ENCODE measurements at places on chromosomes 1 and 21.

- no peak for DNase-seq
Measured at GRCh38 chr1:15075817-15076216, 77.7 kb upstream of the TMEM51 start.

- DNase-seq = no peak
Measured at GRCh38 chr1:158286487-158286886, 3.2 kb upstream of the CD1C start.

- no peak for DNase-seq
Measured at GRCh38 chr1:105270966-105271365, 1521.3 kb downstream of the AMY1C start.

DNA sequence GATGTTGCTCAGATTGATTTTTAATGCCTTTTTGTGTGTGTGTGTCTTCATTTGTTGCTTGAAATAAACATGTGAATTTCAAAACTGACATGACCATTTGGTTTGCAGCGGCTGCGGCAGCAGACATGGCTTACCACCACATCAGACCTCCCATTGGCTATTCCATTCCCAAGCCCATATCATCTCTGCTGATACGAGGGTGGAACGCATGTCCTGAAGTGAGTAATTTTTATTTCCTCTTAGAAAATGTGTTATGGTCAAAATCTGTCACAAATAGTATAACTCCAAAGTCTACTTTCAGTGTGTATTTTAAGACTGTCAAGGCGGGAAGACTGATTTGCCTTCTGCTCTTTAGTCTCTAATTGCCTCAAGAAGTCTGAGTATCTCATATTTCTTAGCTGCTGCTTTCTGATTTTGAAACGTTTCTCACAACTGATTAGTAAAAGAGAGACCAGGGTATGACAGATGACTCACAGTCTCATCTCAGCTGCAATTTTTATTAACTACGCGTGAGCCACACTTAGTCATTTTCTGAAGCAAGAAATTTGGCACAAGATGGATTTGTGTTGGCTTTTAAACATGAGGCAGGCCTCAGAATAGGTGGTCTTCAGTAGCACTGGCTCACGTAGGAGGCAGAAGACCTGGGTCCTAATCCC, 49.0 kb downstream of the LRRC53 start:
- DNase-seq = no peak

DNA sequence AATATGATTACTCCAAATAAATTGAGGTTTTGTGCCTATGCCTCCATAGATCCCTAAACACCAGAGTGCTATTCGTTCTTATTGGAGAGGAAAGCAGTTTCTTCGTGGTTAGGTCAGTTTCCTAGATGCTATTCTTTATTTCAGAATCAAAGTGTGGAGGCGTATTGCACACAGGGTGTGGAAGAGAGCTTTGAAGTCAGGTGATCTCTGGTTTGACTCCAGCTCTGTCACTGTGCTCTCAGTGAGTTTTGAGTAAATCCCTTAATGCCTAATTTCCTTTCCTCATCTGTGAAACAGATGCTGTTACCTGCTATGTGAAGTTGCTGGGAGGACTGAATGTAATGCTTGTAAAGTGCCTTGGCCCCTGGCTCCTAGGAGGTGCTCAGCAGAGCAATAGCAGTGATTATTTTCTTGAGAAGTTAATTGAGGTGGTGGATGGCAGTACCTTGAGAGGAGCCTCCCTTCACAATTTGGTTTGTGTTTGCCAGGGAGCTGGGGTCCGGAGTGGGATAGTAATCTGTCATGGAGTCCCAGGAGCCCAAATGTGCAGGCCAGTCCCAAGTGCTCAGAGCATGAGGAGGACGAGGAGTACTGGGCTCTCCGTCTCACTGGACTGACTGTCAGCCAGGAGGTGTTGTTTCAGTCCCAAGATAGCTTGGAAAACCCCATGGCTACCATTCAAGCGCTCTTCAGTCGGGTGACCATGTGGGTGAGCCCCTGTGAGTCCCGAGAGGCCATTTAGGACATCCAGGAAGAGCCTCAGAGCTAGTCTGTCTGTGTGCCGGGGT, 14.9 kb downstream of the NTPCR start:
- no peak for DNase-seq

DNA sequence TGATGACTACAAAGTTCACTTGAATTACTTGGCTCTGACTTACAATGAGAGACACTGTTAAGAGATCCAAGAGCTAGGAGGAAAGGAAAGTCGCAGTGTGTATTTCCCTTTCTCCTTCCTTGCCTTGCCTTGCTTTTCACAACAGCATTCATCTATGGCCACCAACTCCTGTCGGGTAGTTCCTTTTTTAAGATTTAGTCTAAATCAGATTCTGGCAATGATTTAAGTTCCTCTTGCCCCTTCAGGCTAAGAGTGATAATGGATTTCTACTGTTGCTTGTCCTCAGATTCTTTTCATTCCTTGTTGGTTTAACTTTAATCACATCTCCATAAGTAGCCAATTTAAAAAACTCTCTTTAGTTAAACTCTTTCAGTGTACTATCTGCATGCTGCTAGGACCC, 91.9 kb downstream of the GTF2B start:
- no peak for DNase-seq

DNA sequence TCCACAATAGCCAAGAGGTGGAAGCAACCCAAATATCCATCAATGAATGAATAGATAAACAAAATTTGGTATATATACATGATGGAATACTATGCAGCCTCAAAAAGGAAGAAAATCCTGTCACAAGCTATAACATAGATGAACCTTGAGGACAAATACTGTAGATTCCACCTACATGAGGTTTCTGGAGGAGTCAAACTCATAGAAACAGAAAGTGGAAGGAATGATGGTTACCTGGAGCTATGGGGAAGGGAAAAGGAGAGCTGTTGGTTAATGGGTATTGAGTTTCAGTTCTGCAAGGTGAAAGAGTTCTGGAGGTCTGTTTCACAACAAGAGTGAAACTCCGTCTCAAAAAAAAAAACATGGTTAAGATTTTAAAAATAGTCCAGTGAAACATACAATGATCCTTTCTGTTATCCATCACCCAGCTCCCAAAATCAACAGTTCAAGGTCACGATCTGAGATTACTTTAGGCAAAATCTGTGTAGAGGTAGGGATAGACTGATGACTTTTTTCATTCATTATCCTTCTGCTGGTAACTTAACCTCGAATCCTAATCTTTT, 80.8 kb upstream of the HNRNPU start:
- DNase-seq = no peak

DNA sequence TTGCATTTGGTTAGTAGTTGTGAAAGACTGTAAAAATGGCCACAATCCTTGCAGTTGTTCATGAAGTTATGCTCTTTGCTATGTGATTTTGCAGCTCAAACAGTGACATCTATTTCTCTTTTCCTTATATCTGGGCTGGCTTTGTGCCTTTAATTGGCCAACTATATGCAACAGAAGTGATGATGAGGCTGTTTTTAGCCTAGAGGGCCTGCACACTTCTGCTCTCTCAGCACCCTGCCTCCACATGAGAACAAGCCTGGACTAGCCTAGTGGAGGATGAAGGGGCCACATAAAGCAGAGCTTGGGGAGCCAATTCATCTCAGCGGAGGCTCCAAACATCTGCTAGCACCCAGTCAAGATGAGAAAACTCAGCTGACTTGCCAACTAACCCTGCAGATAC, 339.8 kb downstream of the OMA1 start:
- DNase-seq = no peak

DNA sequence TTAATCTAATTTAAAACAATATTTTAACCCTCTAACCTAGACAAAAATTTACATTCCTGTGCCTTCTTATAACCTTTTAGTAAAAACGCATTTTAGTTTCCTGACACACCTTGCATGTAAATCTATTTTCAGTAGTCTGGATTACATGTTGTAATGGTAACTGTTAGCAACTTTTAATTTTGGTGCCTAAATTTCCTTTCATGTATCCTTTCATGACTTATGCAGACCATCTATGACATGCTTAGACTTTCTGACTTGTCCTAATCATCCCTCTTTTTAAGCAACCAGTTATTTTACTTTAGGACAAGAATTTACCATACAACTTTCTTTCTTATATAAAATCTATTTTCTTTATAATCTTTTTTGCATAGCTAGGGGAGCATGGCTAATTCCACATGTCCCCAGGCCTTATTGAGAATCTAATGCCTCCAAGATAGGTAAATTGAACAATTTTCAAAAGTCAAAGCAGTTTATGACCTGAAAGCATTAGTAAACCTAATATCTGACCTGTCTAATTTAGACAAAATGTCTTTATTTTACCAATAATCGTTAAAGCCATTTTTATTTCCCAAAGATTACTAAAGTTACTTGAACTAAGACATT, 57.5 kb upstream of the IL12RB2 start:
- no peak for DNase-seq

- no peak for DNase-seq
Measured at GRCh38 chr21:44521301-44521927, 18.6 kb downstream of the KRTAP10-1 start.

DNA sequence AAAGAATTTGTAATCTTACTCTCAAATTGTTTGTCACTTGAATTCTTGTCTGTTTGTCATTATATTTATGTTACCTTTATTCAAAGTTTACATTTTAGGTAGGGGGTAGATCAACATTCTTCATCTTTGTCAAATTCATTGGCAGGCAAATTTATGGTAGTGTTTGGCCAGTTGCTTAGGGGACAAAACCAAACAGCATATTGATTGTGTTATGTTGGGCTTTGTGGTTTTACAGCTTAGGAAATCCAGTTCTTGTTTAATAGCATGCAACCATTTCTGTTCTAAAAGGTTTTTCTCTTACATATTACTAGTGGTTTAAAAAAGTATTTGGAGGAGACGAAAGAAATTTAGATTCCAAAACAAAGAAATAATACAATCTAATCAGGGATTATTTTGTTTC, 91.4 kb downstream of the HMCN1 start:
- no peak for DNase-seq

DNA sequence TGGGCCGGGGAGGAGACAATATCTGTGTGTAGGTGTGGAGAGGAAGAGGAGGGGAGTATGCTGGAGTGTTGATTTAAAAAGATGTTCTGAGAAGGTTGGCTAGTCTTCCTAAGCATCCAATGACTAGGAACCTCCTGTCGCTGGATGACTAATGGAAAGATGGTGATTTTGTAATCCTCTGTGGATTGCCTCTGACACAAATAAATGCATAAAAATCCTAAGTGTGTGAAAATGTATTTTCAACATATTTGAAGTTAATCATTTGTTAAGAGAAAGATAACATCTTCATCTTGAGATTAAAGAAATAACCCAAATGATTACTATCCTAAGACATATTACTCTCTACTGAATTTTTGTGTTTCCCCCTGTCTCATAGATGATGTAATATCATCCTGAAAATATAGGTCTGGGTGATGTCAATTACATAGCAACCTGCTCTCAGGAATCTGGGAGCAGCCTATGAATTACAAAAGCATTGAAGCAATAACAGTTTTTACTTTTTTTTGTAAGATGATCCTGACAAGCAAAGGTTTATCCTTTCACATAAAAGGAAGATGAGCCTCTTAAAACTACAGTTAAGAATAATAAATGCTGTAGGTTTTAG, 220.5 kb upstream of the MAP1LC3C start:
- DNase-seq = no peak

DNA sequence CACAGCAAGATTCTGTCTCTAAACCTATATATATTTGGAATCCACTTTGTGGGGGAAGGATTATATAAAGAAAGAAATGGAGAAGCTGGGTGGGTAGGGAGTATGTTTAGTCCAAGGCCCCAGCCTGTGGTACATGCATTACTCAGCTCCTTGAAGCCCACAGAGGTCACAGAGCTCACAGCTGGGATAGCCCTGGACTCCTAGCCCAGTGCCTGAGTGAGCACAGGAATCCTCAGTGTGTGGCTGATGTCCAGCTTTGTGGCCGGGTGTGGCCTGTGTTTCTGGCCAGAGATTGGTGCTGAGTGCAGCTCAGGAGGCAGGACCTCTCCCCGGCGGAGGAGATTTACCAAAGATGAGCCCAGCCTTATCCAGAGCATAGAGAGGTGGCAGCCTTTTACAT, 7.6 kb downstream of the CAPN9 start:
- no peak for DNase-seq

DNA sequence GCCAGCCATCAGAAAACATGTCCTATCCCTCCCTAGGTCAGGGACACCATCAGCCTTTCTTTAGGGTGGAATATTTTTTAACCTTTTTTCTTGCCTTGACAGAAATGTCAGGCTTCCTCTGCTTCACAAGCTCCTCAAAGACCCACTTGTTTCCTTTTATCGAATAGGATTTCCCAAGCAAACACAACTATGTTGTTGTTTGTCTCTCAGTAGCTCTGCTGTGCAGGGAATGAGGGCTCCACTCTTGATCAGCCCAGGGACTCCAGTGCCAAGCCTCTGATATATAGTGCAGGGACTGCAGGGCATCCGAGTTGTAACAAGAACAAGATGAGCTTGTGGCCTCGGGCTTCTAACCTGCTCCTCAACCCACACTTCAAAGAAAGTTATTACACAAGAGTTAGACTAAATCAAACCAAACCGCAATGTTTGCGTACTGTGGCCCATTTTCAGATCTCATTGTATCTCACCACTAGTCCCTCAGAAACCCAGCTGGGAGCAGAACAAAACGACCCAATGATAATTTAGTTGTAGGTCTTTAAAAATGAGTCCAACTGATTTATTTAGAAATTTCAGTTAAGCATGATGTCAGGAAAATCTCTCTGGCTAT, 108.1 kb downstream of the ATG4C start:
- DNase-seq = no peak

DNA sequence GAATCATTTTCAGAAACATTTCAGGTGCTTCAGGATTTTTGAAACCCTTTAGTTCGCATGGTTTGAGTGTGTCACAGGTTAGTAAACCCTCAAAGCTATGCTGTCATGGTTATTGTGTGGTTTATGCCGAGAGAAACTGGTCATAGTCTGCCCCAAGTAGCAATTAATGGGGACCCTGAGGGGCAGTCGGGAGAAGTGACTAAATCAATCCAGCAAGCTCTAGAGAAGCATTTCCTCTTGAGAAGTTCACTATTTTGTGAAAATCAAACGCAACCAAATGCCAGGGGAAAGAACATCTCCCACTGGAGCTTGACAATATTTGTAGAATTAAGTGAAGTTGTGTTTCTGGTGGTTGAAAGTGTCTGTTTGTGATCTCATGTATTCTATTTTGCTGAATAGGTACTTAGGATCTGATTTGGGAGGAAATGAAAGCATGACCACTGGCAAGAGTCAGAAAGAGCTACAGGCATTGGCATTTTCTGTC, 63.0 kb upstream of the BACH1 start:
- no peak for DNase-seq

DNA sequence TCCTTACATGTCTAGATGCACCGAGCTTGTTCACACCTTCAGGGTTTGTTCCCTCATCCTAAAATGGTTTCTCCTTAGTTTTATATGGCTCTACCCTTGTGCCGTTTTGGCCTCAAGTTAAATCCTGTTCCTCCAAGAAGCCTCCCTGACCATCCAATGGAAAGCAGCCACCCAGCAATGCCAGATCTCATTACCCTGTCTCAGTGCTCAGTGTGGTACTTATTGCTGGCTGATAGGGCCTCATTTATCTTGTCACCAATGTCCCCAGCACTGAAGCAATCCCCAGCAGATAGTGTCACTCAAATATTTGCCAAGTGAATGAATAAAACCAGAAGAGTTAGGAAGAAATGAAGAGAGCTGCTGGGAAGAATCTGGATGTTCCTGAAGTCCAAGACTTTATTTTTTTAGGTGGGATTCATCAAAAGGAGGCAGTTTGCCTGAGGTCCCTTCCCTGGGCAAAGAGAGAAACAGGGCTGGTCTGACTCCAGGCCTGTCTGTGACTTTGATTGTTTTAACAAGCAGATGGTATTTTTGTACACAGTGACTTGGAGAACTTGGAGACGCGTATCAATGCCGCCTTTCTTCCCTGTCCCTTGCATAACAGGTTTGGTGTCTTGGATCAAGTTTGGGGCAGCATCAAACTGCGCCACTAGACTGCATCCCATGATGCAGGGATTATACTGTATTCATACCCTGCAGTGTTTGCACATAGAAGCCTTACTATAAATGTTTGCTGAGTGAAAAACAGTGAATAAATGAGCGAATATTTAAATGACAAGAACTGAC, 221.2 kb downstream of the DISC1 start:
- no peak for DNase-seq

Measured in stimulated activated naive CD4-positive, alpha-beta T cell treated with Interleukin-2 at 50 U/mL for 16 hours (primary cell).